IMR-90 (cell line): ENCODE measurements at places on chromosomes 6 and 20.

DNA sequence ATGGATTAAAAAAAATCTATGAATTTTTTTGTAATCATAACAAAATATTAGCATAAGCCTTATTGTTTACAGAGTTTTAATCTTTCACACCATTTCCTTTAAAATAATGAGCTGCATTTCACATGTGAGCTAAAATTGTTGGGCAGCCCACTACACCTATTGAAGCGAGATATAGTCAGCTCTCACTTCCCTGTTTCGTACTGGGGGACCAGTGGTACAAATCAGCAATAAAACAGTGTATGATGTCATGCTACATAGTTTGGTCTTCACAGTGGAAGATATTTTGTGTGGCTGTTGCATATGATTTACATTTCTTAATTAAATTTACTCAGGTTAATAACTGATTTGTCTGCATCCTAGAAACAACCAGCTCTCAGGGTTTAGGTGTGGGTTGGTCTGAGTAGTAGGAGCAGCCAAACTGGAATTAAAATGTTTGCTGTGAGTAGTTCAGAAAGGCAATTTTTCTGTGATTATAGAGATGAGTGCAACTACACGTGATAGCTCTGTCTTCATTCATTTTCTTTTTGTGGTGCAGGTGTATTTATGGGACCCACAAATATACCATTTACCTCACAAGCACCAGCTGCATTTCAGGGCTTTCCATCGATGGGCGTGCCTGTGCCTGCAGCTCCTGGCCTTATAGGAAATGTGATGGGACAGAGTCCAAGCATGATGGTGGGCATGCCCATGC, 99.3 kb downstream of the B3GAT2 start:
- H3K4me1 ChIP-seq, result no peaks in the 10 kb centered on the region
- H3K27ac ChIP-seq, result no peak overlapping the region
- DNase-seq, result no peak
- no peaks in the 10 kb centered on the region for H3K27me3 ChIP-seq

DNA sequence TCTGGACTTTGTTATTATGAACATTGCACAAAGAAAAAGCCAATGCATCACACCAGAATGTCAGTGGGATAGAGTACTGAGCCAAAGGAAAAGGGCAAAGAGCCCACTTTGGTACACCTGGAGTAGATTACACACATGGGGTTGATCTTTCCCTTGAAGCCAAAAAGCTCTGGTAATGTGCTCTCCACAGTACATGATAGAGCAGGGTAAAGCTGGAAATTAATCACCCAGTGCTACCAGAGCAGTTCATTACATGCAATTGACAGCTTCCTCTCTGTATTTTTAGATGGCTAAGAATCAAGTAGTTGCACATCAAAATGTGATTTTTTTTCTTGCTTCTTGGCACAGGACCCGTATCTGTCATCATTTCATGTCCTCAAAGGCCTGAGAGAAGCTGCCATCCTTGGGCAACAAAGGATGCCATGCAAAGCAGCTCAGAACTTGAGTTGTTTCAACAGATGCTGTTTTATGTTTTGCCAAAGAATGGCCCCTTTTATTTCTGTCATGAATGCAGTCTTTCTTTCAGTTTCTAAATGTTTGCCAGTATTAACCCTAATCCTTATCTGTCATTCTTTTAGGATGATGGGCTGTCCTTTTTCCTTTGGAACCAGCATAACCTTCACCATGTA, 88.1 kb downstream of the HDGFL1 start:
- H3K27me3 ChIP-seq, result no peaks in the 10 kb centered on the region
- no peaks in the 10 kb centered on the region for H3K36me3 ChIP-seq
- no peak overlapping the region for H3K4me3 ChIP-seq
- no peak for DNase-seq
- H3K4me1 ChIP-seq, result peaks cover 2% of the 10 kb centered on the region

DNA sequence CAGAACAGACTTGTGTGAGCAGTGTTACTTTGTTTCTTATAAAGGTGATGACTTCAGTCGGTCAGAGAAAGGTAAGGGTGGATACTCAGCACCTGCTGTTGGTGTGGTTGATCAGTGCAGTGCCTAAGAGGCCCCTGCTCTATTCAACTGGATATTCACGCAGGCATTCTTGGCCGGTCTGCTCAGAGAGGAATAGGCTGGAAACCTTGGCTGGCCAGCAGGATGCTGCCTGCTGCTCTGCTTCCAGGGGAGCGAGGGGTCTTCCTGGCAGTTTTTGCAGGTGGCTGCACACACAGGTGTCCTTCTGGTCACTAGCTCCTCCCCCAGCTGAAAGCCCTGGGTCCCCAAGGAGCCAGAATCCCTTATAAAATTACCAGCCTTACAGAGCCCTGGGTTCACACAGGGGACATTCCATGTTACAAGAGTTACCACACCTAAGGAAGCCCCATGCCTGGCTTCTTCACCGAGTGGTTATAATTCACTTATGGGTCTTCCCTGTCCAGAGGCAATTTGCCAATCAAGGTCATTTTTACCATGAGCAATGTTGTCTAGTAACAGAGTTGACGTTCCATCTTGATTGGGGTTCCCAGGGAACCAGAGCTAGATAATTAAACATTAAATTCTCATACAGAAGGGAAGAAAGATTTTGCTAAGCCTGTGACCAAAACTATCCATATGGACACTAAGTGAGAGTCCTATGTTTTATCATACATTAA, 16.4 kb downstream of the SYNJ2 start:
- no peaks in the 10 kb centered on the region for H3K27me3 ChIP-seq
- peaks cover 35% of the 10 kb centered on the region for H3K4me1 ChIP-seq
- peaks cover 6% of the 10 kb centered on the region for H3K36me3 ChIP-seq
- H3K4me3 ChIP-seq, result no peak overlapping the region
- no peak for DNase-seq
- H3K27ac ChIP-seq, result no peak overlapping the region

GRCh38 chr6:129895692-129896091, 34.6 kb upstream of the TMEM244 start:
- no peak overlapping the region for H3K27ac ChIP-seq
- H3K4me1 ChIP-seq, result no peaks in the 10 kb centered on the region
- H3K27me3 ChIP-seq, result no peaks in the 10 kb centered on the region
- H3K36me3 ChIP-seq, result no peaks in the 10 kb centered on the region

GRCh38 chr6:84752118-84752850, 12.1 kb downstream of the TBX18 start:
- peaks cover 2% of the 10 kb centered on the region for H3K27me3 ChIP-seq
- H3K36me3 ChIP-seq, result no peaks in the 10 kb centered on the region
- DNase-seq, result no peak
- H3K4me1 ChIP-seq, result no peaks in the 10 kb centered on the region

GRCh38 chr6:11218102-11218442, 14.4 kb downstream of the NEDD9 start:
- no peak for DNase-seq
- H3K27me3 ChIP-seq, result no peaks in the 10 kb centered on the region
- peaks cover 6% of the 10 kb centered on the region for H3K36me3 ChIP-seq
- H3K4me3 ChIP-seq, result no peak overlapping the region
- H3K27ac ChIP-seq, result no peak overlapping the region

- no peak overlapping the region for H3K27ac ChIP-seq
- H3K4me1 ChIP-seq, result peaks cover 3% of the 10 kb centered on the region; the same call in 1 of the 2 replicates
- no peak for DNase-seq
- H3K36me3 ChIP-seq, result no peaks in the 10 kb centered on the region
- peak overlapping the region; percentile 68 for H3K4me3 ChIP-seq
- peaks cover 6% of the 10 kb centered on the region; the same call in 1 of the 2 replicates for H3K27me3 ChIP-seq
Observed at GRCh38 chr6:147509891-147510290, 1.4 kb downstream of the SAMD5 start.

DNA sequence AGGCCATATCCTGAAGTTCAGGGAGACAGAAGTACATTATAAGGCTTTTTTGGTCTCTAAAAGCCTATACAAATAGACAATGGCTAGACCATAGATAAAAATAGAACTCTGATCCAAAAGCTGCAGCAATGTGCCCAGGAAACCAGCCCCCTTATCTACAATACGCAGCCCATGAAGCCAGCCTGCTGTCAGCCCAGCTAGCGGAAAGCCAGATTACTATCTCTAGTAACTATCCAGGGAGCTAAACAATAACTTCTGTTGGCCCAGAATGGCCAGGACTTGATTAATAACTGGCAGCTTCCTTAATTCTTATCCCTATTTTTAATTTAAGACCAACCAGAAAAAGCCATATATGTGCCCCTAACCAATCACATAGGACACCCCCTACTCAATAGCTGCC, 160.4 kb upstream of the SMLR1 start:
- no peaks in the 10 kb centered on the region for H3K27me3 ChIP-seq
- DNase-seq, result no peak
- no peak overlapping the region for H3K4me3 ChIP-seq
- H3K4me1 ChIP-seq, result no peaks in the 10 kb centered on the region

GRCh38 chr20:53149148-53149889, 177.2 kb downstream of the TSHZ2 start:
- no peak for DNase-seq
- H3K4me3 ChIP-seq, result no peak overlapping the region
- no peaks in the 10 kb centered on the region for H3K27me3 ChIP-seq
- H3K36me3 ChIP-seq, result no peaks in the 10 kb centered on the region
- no peak overlapping the region for H3K27ac ChIP-seq

GRCh38 chr6:16322666-16323312, 84.4 kb downstream of the GMPR start:
- peaks cover 22% of the 10 kb centered on the region for H3K4me1 ChIP-seq
- peak overlapping the region; percentile 32; the same call in 1 of the 2 replicates for H3K27ac ChIP-seq
- H3K36me3 ChIP-seq, result peaks cover 15% of the 10 kb centered on the region
- DNase-seq, result peak; percentile 99
- no peaks in the 10 kb centered on the region for H3K27me3 ChIP-seq

DNA sequence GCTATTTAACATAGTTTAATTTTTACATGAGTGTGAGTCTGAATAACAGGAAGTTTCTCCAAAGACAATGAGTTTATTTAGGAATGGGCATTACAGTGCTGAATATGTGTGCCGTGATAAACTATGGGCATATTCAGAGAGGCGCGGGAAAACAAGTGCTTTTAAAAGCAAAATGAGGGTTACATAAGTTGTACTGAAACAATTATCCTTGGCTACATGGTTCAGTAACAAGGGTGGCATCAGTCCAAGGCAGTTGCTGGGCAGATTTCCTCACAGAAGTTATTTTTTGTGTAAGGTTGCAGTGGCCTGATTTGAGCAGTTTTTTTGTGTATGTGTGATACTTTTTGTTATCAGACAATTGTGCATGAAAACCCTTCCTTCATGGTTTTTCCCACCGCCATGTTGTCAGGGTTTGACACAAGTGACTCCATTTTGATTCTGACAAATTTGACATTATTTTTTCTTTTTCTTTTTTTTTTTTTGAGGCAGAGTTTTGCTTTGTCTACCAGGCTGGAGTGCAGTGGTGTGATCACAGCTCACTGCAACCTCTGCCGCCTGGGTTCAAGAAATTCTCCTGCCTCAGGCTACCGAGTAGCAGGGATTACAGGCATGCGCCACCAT, 22.3 kb upstream of the PXDC1 start:
- DNase-seq, result no peak
- H3K4me1 ChIP-seq, result peaks cover 3% of the 10 kb centered on the region; the same call in 1 of the 2 replicates
- H3K27me3 ChIP-seq, result no peaks in the 10 kb centered on the region

- H3K27ac ChIP-seq, result no peak overlapping the region
- peaks cover 16% of the 10 kb centered on the region for H3K36me3 ChIP-seq
- DNase-seq, result no peak
- H3K4me1 ChIP-seq, result no peaks in the 10 kb centered on the region
- no peak overlapping the region for H3K4me3 ChIP-seq
Observed at GRCh38 chr6:147298461-147298860, 94.2 kb downstream of the STXBP5 start.

DNA sequence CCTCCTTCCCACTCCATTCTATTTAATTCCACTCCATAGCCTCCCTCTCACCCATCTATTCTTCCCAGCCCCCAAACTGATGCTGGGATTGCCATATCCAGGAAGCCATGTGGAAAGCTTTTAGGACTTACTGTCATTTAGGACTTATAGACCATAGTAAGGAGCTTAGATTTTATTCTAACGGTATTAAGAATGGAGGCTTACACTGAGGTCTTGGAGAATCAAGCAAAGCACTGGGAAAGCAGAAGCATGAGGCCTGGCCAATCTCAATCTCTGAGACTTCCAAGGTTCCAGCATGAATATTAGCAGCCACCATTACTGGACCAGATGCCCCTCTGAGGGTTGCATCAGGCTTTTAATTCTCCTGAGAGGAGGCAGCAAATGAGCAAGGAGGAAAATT, 1.4 kb downstream of the CST9 start:
- H3K4me3 ChIP-seq, result no peak overlapping the region
- DNase-seq, result no peak
- H3K27ac ChIP-seq, result no peak overlapping the region
- H3K4me1 ChIP-seq, result no peaks in the 10 kb centered on the region
- peaks cover 22% of the 10 kb centered on the region for H3K27me3 ChIP-seq
- no peaks in the 10 kb centered on the region for H3K36me3 ChIP-seq

- no peaks in the 10 kb centered on the region for H3K36me3 ChIP-seq
- H3K27ac ChIP-seq, result no peak overlapping the region
- no peak overlapping the region for H3K4me3 ChIP-seq
- DNase-seq, result no peak
- peaks cover 2% of the 10 kb centered on the region; the same call in 1 of the 2 replicates for H3K27me3 ChIP-seq
Observed at GRCh38 chr6:40804905-40805304, 217.7 kb upstream of the LRFN2 start.

DNA sequence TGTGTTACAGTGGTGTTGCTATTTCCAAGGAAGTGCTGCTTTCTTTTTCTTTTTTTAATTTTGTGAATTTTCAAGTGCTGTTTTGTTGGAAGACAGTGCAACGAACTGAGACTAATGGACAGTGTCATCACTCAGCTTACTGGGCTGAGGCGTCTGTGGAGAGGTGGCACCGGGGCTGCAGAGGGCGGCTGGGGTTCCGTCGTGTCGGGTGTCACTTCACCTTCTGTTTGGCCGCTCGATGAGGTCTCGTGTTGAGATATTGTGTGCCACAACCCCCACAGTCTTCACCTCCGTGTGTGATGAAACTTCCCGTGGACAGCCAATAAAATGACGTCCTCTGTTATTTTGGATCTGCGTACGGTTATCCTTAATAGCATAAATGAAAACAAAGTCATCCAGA, 149.4 kb upstream of the SNX9 start:
- H3K27me3 ChIP-seq, result peaks cover 4% of the 10 kb centered on the region; the same call in 1 of the 2 replicates
- no peaks in the 10 kb centered on the region for H3K36me3 ChIP-seq

DNA sequence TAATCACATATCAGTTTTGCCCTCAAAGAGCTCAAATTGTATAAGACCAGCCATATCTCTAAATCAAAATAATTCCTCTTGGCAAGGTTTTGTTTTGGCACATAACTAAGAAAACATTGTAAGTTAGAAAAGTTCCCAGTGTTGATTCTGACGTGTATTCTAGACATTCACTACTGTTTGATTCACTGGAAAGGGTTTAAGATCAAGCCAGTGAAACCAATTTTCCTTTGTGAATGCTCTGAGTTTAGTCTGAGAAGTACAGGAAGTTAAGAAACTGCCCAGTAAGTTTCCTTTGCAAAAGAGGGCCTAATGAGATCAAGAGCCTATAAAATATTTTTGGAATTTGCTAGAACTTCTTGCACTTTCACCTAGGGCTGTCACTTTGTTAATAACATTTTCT, 143.0 kb downstream of the FNDC1 start:
- no peak overlapping the region for H3K4me3 ChIP-seq
- no peaks in the 10 kb centered on the region for H3K36me3 ChIP-seq
- H3K27ac ChIP-seq, result no peak overlapping the region

DNA sequence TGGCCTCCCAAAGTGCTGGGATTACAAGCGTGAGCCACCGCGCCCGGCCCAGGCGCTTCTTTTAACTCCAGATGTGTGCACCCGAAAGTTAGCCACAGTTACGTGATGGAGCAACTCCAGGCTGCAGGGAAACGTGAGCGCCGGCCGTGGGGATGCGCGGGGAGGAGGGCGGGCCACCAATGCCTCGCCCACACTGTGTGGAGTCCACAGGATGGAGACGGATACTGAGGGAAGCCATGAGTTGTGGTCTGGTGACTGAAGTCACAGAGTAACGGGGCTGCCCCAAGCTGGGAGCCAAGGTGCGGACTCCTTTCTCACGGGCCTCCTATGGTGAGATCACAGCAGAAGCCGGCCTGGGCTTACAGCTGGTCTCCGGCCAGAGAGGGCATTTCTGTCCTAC, 23.2 kb downstream of the YTHDF1 start:
- H3K4me1 ChIP-seq, result no peaks in the 10 kb centered on the region
- peaks cover 16% of the 10 kb centered on the region for H3K36me3 ChIP-seq
- no peak for DNase-seq
- no peaks in the 10 kb centered on the region; the same call in 1 of the 2 replicates for H3K27me3 ChIP-seq
